Chondrocyte (in vitro differentiated cells): ENCODE measurements at places on chromosomes 6 and 20.

DNA sequence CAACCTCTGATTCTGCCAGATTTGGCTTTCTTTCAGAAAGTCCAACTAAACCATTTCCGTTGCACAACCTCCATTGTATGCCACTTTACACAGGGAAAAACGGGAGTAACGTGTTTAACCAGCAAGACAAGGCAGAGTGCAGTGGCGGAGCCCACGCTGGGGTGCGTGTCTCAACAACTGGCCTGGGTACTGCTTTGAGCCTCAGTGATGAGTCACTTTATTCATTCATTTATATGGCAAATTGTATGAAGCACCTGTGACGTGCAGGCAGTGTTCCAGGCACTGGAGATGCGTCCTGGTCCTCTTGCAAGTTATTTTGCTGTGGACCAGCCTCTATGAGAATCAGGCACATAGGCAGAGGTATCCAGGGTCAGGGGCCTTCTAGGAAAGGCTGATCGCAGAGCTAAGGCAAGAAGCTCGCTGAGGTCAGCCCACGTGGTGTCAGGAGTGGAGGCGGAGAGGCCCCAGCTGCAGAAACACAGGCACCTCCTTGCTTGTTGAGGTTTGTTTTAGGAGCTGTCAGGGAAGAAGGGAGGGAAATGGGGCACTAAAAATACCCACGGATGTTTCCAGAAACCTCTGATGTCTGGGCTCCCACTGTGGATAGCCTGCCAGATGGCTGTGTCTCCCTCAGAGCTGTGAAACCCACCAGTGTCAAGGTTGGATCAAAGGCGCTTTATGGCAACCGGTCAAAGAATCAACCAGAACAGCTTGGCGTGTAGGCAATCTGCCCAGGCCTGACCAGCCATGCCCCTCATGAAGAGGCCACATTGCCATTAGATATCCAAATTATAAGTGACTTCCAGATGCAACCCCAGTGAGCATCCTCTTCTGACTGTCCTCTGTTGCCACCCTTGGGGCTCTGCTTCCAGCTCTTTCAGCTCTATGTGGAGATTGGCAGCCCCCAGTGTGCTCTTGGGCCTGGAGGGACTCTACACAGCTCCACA is 157.2 kb downstream of the CD83 start:
- no peak for DNase-seq

DNA sequence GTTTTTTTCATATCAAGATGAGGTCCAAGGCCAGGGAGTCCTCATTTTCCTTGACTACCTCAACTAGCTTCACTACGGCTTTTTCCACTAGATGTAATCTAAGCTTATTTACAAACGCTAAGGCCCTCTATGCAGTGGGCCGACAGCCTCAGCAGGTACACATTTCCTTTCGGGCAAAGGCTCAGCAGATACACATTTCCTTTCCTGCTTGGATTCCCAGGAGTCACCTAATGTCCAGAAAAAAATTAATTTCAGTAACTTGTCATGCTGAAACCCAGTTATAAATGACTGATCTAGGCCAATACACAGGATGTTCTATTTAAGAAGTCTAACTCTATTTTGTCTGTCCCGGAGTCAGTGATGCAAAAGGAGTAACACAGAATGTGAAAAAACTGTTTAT is 7.2 kb upstream of the KIAA0408 start:
- DNase-seq = no peak

DNA sequence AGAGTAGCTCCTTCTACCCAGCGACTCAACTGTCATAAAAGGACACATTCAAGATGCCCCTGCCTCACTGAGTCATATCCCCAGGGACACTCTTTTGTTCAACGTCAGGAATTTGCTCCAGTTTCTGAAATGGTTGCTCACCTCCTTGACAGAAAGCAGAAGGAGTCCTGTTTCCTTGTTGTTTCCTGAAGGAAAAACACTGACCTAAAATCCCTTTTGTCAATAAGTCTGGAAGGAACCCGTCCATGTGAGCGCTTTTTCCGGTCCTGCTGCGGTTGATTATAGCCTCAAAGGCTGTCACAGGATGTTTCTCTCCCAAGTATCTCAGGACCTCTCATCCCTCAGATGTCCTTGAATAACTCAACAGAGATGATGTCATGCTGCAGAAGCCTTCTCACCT is 113.6 kb upstream of the PLEKHG1 start:
- DNase-seq = no peak

DNA sequence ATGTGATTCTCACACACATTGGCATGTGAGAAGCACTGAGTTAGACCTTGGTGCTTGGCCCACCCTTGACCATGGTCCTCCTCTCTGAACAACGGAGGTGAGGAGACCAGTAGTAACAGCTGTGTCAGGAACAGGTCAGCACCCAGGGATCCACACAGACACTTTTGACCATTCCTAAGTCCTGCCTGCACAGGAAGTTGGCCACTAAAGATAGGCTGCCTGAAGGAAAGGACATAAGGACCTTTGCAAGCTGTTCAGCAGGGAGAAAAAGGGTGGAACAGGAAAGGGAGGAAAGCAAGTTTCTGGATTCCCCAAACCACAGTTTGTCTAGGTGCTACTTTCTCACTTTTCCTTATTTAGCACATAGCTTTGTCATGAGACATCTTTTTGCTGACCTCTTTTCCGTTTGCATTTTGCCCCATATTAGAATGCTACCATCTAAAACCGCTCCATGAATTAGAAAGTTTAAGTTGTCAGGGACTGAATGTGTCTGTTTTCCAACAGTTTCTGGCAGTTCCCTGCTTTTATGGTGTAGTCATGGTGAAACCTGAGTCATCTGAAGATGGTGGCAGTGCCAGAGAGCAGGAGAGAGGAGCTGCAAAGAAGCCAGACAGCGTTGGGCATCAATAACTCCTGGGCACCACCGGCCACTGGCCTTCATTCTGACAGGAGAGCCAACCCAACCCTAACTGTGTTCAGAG is 1.1 kb upstream of the CD109 start:
- no peak for DNase-seq

DNA sequence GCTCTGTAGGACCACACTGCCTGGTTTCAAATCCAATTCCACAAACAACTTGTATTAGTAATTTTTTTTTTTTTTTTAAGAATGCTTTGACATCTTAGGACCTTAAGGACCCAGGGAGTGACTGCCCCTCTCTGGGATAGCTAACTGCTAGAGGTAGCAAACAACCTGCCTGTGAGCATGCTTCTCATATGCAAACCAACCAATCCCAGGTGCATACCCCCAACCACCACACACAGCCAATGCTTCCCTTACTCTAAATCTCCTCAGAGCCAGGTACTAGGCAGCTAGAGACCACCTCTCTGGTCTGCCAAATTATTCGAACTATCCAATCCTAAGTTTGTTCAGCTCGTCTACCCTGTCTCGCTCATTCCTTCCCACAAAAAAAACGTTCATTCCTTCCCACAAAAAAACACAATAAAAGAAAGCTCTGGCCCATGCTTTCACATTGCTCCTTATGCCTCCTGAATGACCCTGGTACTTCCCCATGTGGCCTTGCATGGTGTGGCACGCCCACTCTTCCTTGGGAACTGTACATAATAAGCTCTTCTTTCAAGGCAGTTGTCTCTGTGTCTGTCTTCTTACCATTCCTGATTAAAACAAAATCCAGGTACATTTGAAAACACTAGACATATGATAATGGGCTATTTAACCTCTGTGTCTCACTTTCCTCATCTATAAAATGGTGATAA is 6.4 kb downstream of the SERAC1 start:
- DNase-seq = no peak

GRCh38 chr20:416950-417800 is 9.1 kb downstream of the RBCK1 start:
- no peak for DNase-seq

DNA sequence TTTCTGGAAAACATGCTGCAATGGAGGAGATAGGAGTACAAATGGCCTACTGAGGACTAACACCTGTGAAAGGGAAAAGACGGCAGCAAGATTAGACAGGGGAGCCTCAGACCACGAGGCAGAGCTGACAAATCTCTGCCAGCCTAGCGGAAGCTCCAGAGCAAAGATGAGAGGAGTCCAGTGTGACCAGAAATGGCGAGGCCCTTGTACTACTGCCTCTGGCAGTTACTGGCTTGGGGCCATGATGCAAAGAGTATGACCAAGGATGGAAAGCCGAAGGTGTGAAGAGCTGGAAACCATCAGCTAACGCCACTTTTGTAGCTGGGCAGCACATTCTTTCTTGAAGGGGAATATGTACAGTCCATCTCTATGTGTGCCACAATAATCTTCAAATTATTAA is 55.4 kb downstream of the RALGAPA2 start:
- DNase-seq = no peak

GRCh38 chr20:25317351-25318075 is 69.6 kb downstream of the PYGB start:
- peak; percentile 64 for DNase-seq

DNA sequence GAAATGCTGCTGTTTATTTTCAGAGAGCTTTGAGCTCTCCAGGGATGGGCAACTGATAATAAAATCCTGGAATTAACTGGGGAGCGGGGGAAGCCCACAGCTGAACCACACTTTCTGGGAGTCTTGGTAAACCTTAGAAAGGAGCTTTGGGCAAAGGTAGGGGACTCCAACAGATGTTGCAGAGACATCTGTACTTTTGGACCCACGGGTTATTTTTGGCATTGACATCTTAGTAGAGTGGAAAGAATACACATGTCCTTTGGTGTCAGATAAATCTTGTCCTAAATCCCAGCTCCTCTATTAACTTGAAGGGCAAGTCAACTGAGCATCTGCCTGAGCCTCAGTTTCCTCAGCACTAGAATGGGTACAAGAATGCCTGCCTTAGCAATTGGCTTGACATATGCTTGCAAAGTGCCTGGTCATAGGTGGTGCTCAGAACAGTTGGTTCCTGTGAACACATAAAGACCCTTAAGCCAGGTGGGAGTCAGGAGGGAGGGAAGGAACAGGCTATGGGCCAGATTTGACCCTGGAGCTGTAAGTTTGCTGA is 5.8 kb downstream of the SLC22A3 start:
- DNase-seq = no peak

DNA sequence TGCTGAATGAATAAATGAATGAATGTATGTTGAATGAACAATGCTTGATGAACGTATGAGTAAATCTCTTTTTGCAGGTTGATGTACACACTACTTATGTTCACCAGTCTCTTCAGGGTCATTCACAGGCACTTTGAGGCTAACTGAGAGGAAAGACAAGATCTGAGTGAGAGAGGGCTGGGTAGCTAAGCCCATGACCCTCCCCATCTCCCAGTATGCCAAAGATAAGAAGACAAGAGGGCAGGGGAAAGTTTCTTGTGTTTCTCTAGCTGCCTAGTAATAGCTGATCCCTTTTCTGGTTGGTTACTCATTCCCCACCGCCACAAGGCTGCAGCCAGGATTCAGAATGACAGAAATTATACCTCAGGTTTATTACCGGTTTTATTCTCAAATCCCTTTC is 90.7 kb downstream of the CEP57L1 start:
- no peak for DNase-seq

DNA sequence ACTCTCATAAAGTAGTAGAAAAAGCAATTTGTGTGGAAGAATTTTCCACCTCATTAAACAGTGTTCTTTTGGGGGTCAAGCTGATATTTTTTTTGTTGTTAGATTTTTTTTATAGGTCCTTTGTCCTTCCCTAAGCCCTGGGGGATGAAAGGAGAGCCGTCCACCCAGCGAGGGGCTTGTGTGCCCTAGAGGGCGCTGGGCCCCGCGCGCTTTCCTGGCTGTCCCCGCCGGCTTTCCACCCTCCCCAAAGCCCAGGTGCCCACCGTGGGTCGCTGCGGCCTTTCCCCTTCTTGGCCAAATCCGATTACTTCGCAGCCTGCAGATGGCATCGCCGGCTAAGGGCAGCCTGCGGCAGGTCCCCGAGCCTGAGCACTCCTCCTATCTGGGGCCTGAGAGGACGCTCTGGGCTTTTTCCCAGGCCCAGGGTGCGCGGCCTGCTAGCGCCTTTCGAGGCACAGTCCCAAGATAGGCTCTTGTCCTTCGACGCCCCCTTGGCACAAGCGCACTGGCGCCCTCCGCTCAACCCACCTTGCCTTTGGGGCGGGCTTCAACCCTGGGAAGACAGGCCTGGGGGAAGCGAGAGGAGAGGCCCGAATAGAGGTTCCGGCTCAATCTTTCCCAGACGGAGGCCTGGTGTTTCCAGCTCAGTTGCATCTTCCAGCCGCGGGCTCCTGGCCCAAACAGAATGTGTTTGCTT is 33.6 kb downstream of the TFAP2A start:
- DNase-seq = peak; percentile 86

GRCh38 chr20:36082315-36082915 is 72.1 kb upstream of the EPB41L1 start:
- DNase-seq = no peak

GRCh38 chr20:62580052-62580451 is 62.3 kb upstream of the SLCO4A1 start:
- no peak for DNase-seq

- DNase-seq = no peak
These were observed 191.7 kb upstream of the TCF21 start for GRCh38 chr6:133697185-133697584.

- no peak for DNase-seq
These were observed 48.3 kb downstream of the ZFP64 start for GRCh38 chr20:52143277-52143676.

DNA sequence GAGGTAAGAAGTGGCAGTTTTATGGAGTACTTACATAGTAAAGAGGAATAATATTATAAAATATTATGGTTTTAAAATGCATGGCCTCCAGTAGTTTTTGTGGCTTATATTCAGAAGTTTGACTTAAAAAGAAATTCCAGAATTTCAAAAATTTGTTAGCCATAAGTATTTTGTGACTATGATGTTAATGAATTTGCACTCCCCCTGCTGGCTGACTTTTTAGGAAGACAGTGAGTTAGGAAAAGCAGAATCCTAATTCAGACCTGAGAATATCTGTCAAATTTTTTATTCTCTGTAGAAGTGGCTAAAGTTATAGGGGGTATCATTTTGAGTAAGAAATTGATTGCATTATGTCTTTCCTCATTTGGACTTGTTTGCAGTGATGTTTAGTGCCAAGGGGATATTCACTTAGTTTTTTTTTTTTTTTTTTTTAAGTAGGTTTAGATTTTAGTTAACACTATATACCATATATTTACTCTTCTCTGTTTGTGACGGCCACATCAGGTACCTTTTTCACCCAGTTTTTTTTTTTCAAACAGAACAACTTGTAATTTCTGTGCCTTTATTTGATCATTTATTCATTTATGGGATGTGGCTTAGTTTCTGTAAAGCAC is 40.8 kb downstream of the ZFAND3 start:
- DNase-seq = no peak

DNA sequence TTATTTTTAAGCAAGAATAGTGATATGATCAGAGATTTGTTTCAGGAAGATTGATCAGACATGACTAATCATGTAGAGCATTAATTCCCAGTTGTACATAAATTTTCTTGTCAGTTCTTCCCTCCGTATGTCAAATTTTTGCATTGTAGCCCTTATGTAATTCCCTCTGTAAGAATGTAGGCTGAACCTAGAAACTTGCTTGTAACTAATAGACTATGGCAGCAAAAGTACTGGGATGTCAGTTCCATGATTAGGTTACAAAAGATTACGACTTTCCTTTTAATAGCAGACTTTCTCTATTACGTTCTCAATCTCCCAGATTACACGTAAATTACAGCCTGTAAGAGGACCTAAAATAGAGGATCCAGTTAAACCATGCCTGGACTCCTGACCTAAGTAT is 79.4 kb upstream of the EPHA7 start:
- DNase-seq = no peak
